ENCODE measurements at places on chromosomes 11 and 22.

DNA sequence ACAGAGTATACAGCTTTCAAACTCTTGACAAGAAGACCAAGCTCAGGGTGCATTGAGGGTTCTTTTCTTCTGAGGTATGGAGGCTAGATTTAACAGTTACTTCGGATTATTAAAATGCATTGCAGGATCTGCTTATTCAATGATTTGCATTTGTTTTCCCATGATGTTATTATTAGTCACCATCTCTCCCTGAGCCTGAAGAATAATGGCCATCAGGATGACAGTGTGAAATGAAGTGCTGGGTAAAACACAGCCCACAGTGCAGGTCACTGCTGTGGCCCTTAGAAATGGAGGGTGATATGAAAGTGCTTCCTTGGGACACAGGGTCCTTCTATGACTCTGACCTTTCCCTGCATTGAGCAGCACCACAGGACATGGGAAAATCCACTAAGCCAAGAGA lies 40.0 kb downstream of the TECTA start:
- DNase-seq, result no peak

DNA sequence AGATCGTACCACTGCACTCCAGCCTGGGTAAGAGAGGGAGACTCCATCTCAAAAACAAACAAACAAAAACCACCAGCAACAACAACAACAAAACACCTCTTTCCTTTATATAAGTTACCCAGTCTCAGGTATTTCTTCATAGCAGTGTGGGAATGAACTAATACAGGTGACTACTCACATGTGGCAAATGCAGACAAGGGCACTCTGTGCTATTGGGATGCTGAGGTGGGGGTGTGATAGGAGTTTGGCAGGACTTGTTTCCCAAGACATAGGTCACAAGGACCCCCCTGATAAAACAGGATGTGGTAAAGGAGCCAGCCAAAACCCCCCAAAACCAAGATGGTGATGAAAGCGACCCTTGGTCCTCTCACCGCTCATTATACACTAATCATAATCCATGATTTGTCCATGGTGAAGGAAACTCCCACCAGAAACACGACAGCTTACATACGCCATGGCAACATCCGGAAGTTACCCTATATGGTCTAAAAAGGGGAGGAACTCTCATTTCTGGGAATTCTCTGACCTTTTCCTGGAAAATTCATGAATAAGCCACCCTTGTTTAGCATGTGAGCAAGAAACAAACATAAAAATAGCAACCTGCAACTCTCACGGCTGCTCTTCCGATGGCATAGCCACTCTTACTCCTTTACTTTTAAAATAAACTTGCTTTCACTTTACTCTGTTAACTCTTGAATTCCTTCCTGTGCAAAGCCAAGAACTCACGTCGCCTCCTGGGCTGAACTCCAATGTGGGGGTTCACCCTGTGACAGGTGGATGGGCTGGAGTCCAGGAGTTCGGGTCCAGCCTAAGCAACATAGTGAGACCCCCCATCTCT lies 18.8 kb upstream of the INCENP start:
- DNase-seq, result no peak

- DNase-seq, result no peak
Observed at GRCh38 chr11:69245041-69245440, 48.9 kb upstream of the MYEOV start.

GRCh38 chr22:46444390-46444854 lies 93.0 kb downstream of the CELSR1 start:
- DNase-seq, result no peak

DNA sequence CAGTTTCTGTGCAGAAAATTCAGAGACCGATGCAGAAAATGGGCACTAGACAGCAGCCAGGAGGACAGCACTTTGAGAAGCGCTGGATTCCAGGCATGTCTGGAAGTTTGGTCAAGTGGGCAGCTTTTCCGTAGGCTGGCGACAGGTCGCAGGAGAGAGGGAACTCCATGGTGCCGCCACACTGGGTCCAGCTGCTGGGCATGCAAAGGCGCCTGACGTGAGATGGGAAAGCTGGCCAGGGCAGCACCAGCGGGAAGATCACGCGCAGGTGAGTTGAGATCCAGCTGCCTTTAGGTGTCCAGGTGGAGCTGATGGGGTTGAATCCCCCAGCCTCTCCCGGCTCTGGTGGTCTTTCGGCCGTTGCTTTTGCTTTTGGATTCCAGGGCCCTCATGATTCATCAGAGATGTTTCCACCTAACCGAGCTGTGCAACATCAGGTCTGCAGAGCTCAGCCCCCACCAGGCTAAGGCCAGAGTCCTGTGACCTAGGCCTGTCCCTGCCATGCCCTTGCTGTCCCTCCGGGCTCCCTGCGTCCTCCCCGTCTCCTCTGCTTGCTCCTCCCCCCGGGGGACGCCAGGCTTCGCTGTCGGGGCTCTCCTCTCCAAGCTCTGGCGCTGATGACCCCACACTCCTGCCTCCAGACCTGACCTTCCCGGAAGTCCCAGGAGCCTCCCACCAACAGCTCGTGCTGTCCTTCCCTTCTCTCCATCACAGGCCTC lies 1001.7 kb downstream of the BRD1 start:
- no peak for DNase-seq

DNA sequence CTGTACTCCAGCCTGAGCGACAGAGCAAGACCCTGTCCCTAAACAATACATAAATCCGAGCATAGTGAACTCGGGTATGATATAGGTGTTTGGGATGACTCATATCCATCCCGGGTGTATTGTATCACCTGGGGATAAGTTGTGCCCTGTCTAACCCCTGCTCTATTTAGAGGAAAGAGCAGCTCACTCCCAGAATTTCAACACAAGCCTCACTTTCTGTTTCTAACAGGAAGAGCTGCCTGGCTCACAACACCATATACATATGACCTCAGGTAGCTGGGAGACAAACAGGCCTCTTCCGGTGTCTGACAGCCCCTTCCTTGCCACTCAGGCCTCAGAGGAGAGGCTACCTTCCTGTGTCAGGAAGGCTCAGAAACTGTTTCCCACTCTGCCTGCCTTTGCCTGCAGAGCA lies 9.9 kb upstream of the MICALL1 start:
- DNase-seq, result no peak

DNA sequence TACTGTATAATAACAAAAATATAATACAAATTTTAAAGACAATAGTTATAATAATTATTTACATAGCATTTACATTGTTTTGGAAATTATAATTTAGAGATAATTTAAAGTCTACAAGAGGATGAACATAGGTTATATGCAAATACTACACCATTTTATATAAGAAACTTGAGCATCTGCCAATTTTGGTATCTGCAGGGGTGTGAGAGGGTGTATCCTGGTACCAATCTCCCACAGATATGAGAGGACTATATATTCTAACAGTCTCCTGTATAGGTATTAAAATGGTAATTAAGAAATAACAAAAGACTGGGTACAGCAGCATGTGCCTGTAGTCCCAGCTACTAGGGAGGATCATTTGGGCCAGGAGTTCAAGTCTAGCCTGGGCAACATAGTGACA lies 134.4 kb downstream of the APOL5 start:
- DNase-seq, result no peak

GRCh38 chr22:49692499-49693225 lies 135.0 kb downstream of the BRD1 start:
- no peak for DNase-seq

GRCh38 chr11:25758145-25758661 lies 573.7 kb upstream of the ANO3 start:
- no peak for DNase-seq

- DNase-seq, result no peak
Observed at GRCh38 chr11:105490333-105490732, 119.5 kb upstream of the GRIA4 start.

GRCh38 chr11:2887515-2888195 lies 2.1 kb upstream of the CDKN1C start:
- DNase-seq, result no peak

- DNase-seq, result no peak
Observed at GRCh38 chr22:22342697-22343580, 98.4 kb downstream of the VPREB1 start.

DNA sequence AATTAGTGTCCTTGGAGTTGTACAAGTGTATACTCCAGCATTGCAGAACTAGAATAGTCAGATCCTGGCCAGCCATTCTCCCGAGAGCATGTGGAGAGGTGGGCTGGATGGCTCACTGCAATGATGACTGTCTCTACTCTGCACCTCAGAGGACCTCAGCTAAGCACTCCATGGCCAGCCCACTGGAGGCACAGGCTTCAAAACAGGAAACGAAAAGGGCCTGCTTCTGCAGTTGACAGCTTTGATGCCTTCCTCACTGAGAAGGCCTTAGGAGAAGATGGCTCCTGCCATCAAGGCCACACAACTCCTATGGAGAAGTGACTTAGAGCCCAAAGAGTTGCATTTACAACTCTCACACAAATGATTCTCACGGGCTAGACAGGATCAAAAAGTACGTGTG lies 9.1 kb downstream of the POLD4 start:
- DNase-seq, result no peak

DNA sequence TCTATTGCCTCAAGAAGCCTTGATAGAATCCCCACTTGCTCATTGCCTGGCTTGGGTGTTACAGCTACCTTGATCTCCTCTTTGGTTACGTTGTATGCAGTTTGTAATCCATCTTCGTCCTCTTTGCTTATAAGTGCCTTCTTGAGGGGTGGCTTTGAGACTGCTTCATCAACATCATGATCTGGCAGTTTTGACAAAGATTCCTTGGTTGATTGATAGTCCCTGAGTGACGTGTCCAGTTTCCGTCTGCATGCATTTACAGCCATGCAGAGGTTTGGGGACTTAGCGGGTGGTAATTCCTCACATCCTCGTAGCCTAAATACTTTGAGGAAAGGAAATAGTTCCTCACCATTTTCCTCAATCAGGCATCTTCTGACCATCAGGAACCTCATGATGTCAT lies 23.1 kb downstream of the NEU3 start:
- no peak for DNase-seq

DNA sequence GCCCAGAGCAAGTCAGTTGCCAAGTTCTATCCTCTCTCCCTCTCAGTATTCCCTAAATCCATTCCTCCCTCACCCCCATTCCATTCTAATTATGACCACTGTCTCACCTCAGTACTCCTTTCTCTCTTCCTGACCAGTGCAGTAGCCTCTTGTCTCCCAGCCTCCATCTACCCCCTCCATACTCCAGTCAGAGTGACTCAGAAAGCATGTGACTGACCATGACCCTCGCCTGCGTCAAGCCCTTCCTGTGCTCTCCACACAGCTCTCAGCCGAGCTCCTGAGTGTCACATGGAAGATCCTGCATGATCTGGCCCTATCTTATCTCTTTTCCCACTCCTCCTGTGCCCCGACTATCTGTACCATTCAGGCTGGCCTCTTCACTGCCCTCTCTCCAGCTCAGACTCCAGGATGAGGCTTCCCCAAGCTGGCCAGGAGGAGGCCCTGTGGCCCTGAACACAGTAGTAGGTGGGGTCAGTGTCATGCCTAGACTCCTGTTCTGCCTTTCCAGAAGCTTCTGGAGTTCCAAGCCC lies 42.6 kb downstream of the NEU3 start:
- peak; percentile 10 for DNase-seq

- DNase-seq, result no peak
Observed at GRCh38 chr22:47582067-47582466, 819.6 kb downstream of the TBC1D22A start.

DNA sequence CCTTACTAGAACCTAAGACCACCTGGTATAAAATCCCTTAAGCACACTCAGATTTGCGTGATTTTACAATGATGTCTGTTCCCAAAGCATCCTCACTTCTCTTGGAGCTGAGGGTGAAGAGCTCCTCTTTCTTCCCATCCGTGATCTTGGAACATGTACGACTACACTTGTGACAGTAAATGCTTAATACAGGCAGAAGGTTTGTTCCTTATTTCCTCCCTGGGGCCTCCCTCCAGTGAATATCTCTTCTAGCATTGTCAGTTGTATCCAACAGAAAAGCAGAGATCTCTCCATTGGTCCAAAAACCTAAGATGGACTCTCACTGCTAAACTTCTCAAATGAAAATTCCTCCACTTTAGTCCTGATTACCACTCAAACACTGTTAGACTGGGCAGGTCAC lies 103.6 kb upstream of the VPREB1 start:
- no peak for DNase-seq

DNA sequence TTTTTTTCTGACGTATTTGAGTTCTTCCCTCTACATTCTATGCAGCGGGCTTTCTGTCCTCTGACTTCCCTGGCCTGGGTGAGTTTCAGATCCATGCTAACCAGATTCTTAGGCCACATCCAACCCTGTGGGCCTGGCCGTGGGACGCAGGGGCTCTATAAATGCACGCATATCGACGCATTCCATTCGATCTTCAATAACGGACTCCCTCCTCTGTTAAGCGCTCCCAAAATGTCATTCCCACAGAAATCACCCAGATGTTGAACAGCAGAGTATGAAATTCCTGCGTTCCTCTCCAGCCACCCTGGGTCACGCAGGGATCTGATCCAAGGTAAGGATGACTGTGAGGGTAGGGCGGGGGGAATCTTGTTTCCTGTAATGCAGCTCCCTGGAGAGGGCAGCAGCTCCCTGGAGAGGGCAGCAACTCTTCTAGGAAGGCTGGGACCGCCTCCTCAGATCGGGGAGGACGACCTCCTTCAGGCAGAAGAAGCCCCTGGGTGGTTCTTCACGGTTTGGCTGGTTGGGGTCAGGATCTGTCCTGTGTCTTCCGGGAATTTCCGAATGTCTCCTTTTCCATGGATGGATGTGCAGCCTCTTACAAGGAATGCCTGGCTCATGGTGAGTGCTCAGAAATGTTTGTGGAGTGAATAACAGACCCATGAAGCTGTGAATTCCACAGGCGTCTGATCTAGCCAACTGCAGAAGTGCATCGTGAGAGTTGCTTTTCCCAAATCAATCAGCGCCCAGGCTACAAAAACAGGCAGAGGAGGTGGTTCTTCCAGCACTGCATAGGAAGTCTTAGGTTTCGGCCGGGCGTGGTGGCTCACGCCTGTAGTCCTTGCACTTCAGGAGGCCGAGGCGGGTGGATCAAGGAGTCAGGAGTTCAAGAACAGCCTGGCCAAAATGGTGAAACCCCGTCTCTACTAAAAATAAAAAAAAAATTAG lies 12.2 kb downstream of the MRGPRD start:
- DNase-seq, result no peak

DNA sequence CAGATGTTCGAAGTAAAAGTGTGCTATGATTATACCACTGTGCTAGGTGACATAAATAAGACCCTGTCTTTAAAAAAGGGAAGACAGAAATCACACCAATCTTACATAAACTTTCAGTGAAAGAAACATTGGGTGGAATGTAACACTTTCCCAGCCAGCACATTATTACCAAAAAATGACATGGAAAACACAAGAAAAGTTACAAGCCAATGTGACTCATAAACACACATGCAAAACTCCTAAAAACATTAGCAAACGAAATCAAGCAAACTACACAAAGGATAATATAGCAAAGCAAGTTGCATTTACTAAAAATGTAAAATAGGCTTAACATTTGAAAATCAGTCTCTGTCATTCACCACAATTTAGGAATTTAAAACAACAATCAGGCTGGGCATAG lies 47.0 kb downstream of the SBF2 start:
- no peak for DNase-seq

DNA sequence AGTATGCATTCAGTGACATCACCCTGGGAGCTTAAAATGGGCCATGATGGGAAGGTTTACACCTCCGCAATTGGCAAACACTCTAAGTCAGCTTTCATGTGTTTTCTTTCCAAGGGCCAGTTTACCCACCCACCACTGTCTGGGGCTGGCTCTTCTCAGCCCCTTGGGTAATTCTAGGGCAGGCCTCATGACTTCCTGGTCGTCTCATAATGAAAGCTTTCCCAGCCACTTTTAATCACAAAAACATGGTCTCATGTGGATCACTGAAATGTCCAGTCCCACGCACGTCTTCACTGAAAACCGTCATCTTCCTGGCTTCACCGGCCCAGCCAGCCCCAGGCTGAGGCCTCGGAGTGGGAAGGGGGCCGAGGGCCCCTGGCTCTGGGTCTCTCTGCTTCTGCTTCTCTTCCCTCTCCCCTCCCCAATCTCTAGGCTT lies 58.5 kb upstream of the ANO1 start:
- no peak for DNase-seq

GRCh38 chr22:38919631-38920190 lies 37.7 kb upstream of the APOBEC3A start:
- no peak for DNase-seq
